ENCODE measurements at places on chromosomes 6 and 20.

DNA sequence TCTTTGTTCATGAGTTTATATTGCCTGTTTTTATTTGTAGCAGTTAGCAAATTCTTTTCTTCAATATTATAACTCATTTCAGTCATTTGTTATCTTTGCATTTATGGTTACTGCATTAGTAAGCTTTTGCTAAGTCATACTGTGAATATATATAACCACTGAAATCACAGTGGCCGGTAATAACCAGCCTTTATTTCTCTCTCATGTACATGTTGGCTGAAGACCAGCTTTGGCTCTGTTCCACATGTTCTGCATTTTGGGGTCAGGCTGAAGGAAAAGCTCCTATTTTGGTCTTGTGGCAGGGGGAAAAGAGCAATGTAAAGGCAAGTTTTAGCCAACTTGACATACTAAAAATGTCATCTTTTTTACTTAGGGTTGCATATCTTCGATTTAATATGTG, 276.3 kb downstream of the BCKDHB start:
- DNase-seq: no peak

- no peak for DNase-seq
Observed at GRCh38 chr6:111824608-111825337, 48.5 kb downstream of the FYN start.

DNA sequence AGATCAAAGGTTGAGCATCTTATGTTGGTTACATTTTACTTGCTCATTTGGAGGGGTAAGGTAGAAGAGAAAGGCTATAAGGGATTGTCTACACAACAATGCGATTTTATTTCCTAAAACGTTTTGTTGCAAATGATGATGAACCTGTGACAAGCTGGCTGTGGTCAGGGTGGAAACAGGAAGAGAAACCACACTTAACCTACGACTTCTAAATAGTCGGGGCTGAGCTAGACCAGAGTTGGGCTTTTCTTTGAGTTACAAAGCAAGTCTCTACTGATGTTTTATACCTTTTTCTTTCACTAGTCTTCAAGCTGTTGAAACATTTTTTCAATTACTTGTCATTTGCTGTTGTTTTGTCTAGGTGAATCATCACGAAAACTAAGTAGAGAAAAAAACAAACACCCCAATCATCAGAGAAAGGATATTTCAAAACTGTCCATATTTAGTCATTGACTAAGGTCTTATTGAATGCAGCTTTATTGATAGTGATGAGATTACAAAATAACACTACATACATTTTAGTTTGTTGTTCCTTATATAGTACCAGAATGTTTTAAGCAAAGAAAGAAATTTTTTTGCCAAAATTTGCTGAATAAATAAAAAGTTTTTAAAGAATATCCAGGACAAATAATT, 18.0 kb downstream of the KLHL31 start:
- no peak for DNase-seq

GRCh38 chr6:169230322-169230665, 23.4 kb downstream of the THBS2 start:
- no peak for DNase-seq

DNA sequence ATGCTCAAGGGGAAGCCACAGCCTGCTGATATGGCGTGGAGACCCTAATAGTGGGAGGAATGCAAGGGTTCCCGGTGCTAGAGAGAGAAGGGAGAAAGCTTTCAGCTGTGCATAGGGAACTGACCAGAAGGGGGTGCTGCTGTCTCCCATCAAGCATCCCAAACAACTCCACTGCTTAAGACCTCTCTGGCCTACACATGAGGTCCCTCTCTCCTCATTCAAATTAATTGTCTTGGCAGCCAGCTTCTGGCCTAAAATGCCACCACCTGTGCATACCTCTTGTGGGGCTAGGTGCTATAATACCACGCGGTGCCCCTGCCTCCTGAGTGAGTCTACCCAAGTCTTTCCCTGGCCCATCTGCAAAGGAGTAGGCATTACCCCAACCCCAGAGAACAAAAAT, 14.5 kb downstream of the ADISSP start:
- DNase-seq: peak; percentile 46

- DNase-seq: no peak
Observed at GRCh38 chr20:1205802-1206201, 2.5 kb downstream of the C20orf202 start.

DNA sequence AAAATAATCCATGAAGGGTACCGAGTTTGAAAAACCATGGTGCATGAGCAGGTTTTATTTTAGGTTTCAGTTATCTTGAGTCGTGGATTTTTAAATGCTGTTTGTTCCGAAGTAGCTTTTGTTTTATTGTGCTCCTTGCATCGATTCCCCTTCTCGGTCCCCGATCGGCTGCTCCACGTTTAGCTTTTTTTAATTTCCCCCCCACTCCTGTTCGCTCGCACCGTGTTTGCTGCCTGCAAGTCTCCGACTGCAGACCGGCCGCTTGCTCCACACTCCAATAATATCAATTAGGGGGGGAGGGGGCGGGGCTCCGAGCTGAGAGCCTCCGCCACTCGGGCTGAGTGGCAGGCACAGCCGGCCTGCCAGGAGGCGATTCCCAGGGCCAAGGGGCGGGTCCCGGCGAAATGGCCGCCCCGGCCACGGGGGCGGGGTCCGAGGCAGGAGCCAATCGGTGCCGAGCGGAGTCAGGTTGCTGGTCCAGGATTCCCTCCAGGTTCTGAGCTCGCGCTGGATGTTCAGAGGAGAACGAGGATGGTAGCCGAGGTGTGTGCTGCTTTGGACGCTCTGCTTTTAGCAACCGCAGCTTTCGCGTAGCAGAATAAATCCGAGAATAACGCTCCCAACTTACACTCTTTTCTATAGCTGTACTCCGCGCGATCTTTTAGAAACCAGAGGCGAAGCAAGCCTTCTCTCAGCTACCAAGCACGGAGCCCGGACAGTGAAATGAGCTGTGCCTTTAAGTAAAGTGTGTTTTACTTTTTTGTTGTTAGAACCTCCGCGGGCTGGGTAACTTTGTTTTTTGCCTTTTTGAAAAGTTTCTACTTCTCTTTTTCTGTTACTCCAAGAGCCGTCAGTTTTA, at the start of gene EPHA7:
Gene EPHA7, minus strand, starts transcription at position 256 of the 859 bp plus-strand sequence. Its CDS starts 218 bp downstream, at position 38.
- no peak for DNase-seq

GRCh38 chr20:9942736-9943135, 92.1 kb upstream of the ANKEF1 start:
- no peak for DNase-seq

DNA sequence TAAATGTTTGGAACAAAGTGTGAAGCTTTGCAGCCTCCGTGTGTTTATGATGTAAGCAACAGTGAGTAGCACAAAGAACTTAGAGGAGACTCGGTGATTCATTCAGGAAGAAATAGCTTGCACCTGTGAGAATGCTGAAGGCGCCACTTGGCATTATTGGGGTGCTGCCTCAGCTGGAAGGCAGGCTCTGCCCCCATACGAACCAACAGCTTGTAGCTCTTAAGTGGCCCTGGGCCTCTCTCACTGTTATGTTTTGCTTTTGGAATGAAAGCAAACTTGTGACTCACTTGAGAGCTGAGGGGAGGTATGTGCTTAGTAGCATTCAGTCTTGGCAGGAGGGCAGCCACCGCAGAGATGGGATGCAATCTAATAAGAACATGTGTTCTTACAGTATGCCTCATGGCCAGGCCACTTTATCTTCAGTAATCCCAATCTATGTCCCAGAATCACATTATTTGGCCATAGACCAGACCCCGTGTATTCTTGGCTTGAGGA, 310.7 kb downstream of the EYA4 start:
- DNase-seq: no peak
